ENCODE measurements at places on chromosomes 2 and 18.

DNA sequence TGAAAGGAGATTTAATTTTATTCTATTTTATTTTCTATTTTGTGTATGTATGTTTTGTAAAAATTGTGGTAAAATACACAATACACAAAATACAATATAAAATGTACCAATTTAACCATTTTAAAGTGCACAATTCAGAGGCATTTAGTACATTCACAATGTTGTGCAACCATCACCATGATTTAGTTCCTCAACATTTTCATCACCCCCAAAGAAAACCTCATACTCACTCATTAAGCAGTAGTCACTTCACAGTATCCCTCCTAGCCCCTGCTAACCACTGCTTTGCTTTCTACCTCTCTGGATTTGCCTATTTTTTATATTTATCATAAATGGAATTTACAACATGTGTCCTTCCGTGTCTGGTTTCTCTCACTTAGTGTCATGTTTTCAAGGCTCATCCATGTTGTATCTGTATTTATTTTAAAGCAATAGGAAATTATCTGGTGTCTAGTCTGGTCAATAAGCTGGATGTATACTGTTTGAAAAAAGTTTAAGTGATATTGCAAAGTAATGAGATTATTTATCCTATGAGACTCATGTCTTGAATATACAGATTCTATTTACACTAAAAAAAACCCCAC lies 77.9 kb upstream of the GLS start:
- no peak for DNase-seq

- DNase-seq = no peak
Measured at GRCh38 chr2:231905026-231905425, 21.2 kb downstream of the NPPC start.

- DNase-seq = no peak
Measured at GRCh38 chr2:13638181-13638580, 921.4 kb downstream of the TRIB2 start.

GRCh38 chr2:134623046-134623445 lies 95.8 kb downstream of the TMEM163 start:
- no peak for DNase-seq

DNA sequence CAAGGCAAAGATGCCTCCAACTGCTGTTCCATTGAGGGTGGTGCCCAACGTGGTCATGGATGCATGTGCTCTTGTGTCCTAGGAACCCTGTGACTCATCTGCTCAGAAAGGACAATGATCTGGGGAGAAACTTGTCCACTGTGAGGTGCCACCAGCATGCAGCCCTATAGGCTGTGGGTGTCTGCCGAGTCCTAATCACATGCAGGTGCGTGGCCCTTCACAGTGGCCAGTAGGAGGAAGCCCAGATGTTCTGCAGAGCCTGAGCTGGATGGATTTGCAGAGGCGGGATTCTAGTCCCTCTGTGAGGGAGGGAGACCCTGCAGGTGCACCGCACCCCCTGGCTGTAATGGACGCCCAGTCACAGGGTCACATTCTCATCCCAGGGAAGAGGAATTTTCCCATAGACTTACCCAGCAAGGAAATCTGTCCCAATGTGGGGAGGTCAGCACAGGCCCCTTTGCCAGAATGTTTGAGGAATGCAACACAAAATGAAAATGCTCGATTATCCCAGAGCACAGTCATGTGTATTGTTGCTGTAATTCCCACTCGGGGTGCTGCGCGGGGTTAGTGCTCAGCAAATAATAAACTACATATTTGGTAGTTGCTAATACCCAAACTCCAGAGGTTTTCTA lies 13.9 kb downstream of the GDF7 start:
- no peak for DNase-seq

GRCh38 chr2:20630967-20631366 lies 19.9 kb downstream of the HS1BP3 start:
- DNase-seq = no peak
